ENCODE measurements at places on chromosomes 1 and 21.

DNA sequence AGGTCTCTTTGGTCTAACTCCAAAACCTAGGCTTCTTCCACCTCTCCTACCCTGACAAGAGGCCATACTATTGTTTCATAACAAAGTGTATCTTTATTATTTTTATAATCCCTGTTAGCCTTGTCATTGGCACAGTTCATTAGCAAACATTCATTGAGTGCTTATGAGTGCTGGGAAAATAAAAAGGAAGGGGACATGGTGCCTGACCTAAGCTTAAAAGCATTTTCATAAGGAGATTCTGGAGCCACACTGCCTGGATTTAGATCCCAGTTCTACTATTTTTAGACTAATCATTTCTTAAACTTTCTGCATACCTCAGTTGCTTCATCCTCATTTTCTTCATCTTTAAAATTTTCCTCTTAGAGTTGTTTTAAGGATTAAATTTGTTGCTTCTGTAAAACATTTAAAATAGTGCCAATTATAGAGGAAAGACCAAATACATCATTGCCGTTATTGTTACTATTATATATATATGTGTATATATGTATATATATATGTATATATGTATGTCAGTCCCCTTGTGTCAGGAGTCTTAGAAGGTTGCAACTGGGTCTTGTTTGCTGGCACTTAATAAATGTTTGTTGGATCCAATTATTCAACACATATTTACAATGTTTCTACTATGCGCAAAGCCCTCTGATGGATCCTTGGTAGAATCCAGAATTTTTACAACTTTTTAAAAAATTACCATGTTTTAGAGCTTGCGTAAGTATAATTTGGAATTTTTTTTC, 250.9 kb upstream of the SGIP1 start:
- no peak for DNase-seq

GRCh38 chr21:31538816-31539215, 120.7 kb upstream of the SOD1 start:
- DNase-seq: no peak

- DNase-seq: no peak
These were observed 83.9 kb upstream of the NBPF4 start for GRCh38 chr1:108327534-108328466.

DNA sequence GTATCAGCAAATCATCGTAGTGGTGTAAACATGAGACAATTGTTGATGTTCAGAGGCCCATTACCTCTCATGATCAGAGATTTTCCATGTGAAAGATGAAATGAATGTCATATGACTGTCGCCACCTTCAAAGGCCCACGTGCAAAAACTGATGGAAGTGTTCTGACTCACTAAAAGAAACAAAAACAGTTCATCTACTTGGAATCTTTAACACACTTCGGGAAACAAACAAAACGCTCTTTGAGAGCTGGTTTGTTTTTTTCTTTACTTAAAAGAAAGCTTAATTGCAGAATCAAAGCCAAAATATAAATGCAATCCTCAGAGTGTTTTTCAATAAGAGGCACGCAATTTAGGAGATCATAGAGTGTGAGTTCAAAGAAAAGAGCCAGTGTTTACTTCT, 100.8 kb downstream of the PLPPR4 start:
- DNase-seq: no peak

DNA sequence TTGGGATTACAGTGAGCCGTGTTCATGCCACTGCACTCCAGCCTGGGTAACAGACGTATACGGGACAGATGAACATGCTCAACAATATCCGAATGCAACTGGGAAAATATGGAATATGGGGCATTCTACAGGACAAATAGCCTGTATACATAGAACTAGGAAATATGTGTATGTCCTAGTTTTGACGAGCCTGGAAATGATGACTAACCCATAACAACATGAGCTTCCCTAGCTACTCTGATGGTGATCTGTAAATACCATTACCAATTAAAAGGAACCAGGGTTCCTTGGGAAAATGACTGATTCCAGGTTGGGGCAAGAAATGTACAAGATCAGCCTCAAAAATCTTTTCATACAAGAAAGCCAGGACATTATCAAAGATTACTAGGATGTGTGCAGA, 42.8 kb upstream of the ARTN start:
- no peak for DNase-seq

GRCh38 chr1:91036894-91037829, 15.3 kb upstream of the ZNF644 start:
- DNase-seq: no peak

- no peak for DNase-seq
These were observed 100.2 kb downstream of the DISP1 start for GRCh38 chr1:222914861-222915632.

DNA sequence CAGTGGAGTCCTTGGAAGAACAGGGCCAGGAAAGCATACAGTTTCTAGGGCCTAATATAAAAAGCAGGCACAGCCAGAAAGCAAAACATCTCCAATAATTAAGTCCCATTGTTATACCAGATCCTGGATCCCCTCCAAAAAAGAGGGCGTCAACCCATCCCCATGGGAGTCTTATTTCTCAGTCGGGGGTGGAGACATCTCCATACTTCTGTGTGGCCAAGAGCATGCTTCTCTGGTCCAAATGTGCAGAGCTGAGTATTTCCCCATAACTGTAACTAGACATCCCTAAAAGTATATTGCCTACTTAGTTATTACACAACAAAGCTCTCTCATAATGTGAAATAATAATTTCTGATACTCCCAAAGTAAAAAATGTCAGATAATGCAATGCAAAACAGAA, 104.2 kb upstream of the SOX13 start:
- no peak for DNase-seq

GRCh38 chr1:118918940-118919259, 69.2 kb downstream of the TBX15 start:
- DNase-seq: no peak

GRCh38 chr1:6686294-6686693, 15.3 kb downstream of the DNAJC11 start:
- DNase-seq: no peak

DNA sequence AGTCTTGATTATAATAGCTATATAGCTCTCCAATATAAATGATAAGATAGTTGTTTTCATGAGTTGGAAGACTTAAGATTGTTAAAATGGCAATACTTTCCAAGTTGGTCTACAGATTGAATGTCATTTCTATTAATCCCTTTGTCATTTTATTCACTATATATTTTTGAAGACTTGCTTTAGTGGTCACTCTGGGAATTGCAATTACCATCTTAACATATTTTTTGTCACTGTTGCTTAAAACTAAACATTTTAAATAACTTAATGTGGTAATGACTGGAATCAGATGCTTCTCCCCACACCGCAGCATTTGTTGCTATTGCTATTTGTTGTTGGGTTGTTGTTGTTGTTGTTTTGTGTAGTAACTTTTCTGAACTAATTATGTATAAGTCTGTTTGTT, 1592.9 kb downstream of the MRPL39 start:
- DNase-seq: no peak

GRCh38 chr1:114048232-114048631, 69.0 kb downstream of the OLFML3 start:
- no peak for DNase-seq

DNA sequence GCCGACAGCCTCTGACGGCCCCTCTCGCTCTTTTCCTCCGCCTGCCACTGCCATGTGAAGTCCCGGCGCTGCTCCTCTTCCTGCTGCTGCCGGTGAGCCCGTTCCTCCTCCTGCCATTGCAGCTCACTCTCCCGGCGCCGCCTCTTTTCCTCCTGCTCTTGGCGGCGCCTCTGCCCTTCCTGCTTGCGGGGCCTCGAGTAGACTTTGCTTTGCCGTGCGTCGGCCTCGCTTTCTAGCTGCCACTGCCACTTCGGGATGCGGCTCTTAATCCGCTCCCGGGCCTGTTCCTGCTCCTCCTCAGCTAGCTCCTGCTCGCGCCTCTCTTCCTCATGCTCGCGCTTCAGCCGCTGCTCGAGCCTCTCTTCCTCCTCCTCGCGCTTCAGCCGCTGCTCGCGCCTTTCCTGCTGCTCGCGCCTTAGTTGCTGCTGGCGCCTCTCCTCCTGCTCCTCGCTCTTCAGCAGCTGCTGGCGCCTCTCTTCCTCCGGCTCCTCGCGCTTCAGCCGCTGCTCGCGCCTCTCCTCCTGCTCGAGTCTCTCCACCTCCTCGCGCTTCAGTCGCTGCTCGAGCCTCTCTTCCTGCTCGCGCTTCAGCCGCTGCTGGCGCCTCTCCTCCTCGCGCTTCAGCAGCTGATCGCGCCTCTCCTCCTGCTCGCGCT, 4.3 kb downstream of the TCHH start:
- no peak for DNase-seq

GRCh38 chr1:59125676-59126320, 171.1 kb upstream of the FGGY start:
- no peak for DNase-seq

DNA sequence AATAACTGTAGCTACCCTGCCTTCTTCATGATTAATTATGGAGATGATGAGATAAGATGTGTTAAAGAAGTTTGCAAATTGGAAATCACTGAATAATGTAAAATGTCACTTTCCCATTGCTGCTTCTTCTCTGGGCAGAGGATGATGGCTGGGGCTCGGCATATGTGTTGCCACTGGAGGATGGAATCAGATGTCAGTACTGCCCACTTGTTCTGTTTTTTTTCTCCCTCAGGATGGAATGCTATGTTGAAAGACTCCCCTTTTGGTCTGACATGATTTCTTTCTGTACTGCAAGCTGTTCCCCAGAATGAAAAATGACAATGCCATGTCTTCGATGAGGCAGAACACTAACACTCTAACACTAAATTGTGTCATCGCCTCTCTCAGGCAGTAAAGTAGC, 373.9 kb upstream of the SPAG17 start:
- DNase-seq: no peak

DNA sequence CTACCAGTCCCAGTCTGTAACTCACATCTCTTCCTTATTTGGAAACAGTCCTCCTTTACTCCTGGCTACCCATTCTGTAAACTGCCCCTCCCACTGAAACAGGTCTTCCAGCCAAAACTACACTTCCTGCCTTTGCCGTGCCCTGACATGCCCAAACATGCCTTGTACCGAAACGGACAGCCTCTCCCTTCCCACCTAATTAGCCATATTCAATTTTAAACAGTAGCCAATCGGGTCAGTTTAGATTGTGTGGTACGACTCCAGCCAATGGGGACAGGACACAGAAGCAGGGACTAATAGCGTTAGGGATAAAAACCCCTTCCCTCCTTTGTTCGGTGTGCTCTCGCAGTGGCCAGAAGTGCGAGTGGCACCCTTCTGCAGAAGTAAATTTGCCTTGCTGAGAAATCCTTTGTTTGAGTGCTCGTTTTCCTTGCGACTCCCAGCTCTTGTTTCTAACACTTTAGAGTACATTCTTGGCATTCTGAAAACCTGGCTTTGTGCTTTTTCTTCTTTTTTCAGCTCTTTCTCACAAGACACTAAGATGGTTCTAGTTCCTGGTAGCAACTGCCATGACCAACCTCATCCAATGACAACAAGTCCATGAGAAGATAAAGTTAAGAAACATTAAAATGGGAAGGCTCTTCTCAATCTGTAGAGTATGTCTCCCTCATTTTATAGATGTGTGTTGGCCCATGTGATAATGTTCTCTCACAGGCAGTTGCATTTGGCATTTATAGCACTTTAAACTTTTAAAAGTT, 325.1 kb upstream of the GREM2 start:
- no peak for DNase-seq

- no peak for DNase-seq
These were observed 10.0 kb upstream of the OVAAL start for GRCh38 chr1:180548686-180549317.

DNA sequence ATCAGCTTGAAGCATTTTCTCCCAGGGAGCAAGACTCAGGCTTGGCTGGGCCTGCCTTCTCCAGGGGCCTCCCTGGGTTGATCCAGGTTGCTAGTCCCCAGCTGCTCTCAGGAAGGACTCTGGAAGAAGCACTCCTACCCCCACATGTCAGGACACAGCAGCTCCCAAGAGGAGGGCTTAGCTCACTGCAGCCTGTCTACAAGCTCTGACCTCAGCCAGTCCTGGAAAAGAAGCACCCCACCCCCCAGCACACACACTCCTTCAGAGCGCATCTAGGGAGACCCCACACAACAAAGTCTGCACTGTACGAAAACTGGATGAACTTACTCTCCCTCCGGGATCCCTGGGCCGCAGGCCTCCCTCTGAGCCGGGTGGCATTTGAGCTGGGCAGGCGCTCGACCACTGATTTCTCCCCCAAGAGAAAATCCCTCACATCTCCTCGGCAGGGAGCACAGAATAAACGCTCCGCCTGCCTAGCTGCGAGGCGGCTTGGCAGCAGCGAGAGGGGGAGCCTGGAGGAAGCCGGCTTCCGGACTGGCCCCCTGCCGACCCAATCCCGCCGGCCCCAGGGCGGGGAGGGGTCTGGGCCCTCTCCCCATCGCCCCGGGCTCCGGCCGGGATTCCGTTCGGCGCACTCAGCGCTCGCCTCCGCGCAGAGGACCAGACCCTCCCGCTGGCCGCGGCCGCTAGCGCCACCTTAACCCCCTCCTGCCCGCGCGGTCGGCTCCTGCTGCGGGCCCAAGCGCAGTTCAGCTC, at the start of gene KCNA2:
TSS of gene KCNA2 (minus strand) at position 458 of the 756 bp plus-strand sequence. CDS start 1,576 bp downstream, outside the sequence.
- no peak for DNase-seq

DNA sequence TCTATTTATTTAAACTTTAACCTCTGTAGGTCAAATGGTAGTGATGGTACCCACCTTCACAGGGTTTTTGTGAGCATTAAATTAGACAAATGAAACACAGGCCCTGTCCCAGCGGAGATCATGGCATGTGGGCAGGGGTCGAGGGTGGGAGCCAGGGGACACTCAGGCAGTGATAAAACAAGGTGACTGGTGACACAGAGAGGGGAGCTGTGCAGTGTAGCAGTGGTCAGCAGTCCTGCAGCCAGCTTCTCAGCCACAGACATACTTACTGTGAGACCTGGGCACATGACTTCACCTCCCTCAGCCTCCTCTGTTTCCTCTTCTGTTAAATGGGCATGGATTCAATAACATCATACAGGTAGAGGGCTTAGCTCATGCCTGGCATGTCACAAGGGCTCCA, 44.9 kb downstream of the SRRM1 start:
- no peak for DNase-seq

DNA sequence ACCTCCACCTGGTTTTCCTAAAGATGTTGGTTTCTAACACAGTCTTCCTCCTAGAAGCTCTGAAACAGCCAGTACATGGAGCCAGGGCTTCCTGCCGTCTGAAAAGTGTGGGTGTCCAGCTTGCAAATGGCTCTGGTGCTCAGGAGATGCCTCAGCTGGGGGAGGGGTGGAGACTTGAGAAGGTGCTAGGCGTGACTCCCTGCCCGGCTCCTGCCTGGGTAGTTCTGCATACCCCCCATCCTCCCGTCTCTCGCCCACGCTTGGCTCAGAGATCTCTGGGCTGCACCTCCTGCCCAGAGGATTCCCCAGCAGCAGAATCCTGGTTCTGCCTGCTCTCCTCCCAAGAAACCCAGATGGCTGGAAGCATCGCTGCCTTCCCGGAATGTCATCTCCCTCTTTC, 16.9 kb downstream of the STUM start:
- DNase-seq: no peak

Data from stimulated activated CD8-positive, alpha-beta memory T cell treated with anti-CD3 and anti-CD28 coated beads, Interleukin-7, amount 100 ng/mL, for 1 hour (primary cell).